ENCODE measurements at places on chromosomes 6 and 20. TPM values are rescaled to one million over a fixed set of nuclear protein-coding genes. Genes with fewer than 3 reads are reported as not detected.

- no peak for DNase-seq
Observed at GRCh38 chr6:4740032-4740431, 36.2 kb upstream of the CDYL start.

GRCh38 chr6:44512868-44513741, 125.6 kb downstream of the CDC5L start:
- no peak for DNase-seq

- no peak for DNase-seq
Observed at GRCh38 chr20:50344232-50345071, 153.8 kb downstream of the CEBPB start.

The PI3 gene
- not detected for total RNA-seq

GRCh38 chr6:5135788-5136376, 50.7 kb downstream of the PPP1R3G start:
- DNase-seq: peak; percentile 15

- no peak for DNase-seq
Observed at GRCh38 chr6:303948-304558, 11.8 kb downstream of the DUSP22 start.

DNA sequence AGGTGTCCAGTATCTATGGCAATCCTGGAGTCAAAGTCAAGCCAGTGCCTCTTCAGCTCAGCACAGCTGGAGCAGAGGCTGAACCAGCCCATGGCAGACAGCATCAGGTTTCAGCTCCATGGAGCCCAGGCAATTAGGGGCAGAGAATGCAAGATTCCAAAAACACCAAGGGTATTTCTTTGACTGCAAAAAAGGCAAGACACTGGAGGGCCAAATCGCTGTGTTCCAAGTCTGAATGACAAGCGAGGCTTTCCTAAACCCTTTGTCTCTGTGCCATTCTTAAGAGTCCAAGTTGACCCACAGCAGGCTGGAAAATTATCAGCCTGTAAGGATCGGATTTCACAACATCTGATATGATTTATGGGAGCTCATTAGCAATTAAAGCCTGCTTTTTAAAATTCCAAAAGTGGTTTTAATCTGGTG, 49.7 kb upstream of the TGM3 start:
- no peak for DNase-seq

DNA sequence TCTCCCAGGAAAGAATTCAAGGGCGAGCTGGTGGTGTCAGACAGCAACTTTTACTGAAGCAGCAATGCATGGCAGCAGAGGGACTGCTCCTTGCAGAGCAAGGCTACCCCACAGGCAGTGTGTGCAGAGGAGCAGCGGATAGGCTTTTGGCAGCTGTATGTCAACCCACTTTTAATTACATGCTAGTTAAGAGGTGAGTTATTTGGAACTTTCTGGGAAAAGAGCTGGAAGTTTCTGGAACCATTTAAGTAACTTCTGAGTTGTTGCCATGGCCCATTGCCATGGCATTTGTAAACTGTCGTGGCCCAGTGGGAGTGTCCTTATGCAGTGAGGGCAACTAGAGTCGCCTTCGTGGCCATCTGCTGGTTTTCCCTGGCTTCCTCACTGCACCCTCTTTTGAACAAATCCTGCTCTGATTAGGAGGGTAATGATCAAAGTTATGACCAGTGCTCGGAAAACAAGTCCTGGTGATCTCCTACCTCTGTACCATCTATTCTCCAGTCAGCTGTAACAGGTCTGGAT, 34.0 kb downstream of the BPIFB4 start:
- no peak for DNase-seq

GRCh38 chr20:23605867-23606651, at the start of gene CST9:
Gene CST9 (minus strand): TSS chr20:23605917. CDS start chr20:23605864, 53 bp downstream.
- DNase-seq: no peak

The SLC17A3 gene
- 0.30 TPM for total RNA-seq

- DNase-seq: no peak
Observed at GRCh38 chr20:4729265-4729664, 7.6 kb downstream of the PRND start.

DNA sequence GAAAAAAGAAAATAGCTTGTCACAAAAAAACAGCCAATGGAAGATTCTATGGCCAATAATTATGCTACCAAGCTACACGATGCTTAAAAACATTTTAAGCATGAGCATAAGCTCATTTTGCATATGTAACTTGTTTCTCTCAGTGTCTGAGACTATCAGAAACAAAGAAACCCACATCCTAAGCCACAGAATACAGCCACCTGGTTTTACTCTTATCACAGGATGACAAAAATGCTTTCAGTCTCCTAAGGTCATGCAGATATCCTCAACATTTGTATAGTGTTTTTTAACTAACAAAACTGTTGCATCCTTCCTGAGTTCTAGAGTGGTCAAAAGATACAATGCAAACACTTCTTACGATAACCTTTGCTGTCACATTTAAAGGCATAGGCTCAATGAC, 172.1 kb upstream of the RUNX2 start:
- no peak for DNase-seq

- DNase-seq: no peak
Observed at GRCh38 chr20:50683570-50683969, 7.8 kb downstream of the RIPOR3 start.

DNA sequence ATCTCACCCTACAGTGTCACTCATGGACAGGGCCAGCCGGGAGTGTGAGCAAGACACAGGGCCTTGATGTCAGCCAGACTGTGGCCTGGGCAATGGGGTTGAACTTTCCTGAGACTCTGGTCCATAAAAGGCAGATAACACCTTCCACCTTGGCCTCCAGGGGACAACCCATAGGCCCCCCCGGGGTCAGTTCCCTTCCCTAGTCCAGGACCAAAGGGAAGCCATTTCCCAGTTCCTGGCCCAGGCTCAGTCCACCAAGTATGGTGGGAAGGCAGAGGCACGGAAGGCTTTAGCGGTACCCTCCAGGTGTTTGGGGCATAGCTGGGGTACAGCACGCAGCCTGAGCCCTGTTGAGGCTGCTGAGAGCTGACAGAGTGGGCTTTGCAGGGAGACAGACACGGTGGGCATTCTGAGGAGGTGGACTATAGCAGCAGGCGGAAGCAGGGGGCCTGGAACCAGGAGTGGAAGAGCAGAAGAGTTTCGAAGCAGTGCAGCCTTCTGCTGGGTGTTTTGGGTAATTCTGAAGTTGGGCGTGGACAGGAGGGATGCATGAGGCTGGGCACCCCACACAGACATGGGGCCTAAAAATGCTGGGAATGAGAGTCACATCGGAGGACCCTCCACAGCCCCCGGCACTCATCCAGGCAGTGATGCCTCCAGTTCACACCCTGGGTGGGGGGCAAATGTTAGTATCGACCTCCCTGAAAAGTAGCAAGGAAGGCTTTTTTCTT, 43.9 kb upstream of the CD93 start:
- no peak for DNase-seq

GRCh38 chr6:157217894-157218370, 105.4 kb downstream of the TMEM242 start:
- no peak for DNase-seq

The NINL gene
- total RNA-seq: 4.0 TPM

The MUCL3 gene
- not detected for total RNA-seq

DNA sequence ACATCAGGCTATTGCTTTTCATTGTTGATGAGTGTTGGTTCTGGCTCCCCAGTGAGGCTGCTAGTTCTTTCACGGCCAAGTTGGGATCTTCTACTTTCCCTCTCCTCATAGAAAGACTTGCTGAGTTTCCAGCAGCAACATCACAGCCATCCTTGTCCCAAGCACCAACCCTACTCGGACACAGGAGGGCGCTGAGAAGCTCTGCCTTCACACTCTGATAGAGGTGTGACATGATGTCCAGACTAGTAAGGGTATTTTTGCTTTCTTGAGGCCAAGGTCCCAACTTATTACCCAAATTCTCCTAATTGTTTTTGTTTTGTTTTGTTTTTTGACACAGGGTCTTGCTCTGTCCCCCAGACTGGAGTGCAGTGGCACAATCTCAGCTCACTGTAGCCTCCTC, 3.0 kb upstream of the GCM1 start:
- DNase-seq: no peak

The HIVEP2 gene
- 48.4 TPM for total RNA-seq

DNA sequence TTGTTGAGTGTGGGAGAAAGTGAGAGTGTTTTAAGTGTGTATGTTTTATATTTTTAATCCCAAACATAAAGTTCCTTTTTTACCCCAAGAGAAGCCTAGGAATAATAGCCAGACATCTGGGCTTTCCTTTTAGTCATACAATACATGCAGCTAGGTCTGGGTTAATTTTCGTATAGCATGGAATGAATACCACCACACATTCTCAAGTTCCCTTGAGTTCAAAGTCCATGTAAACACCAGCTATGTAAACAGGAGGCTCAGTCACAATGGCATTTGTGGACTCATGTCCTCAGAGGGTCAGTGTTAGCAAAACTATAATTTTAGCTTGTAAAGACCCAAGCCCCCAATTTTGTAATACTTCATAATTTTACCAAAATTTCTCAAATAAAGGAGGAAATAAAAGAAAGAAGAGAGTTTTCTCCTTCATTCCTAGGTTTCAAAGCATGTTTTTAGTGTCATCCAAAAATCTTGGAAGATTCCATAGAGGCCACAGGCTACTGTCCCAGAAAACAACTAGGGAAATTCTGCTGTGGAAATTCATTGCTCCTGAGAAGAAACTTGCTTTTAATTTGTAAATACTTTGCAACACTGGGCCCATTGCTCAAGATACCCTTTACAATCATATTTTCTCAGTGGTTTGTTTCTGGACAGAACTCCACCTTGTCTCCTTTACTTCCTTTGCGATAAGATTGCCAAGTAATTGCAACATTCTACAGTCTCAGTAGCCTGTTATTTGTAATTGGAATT, 671.2 kb downstream of the COL12A1 start:
- DNase-seq: no peak

DNA sequence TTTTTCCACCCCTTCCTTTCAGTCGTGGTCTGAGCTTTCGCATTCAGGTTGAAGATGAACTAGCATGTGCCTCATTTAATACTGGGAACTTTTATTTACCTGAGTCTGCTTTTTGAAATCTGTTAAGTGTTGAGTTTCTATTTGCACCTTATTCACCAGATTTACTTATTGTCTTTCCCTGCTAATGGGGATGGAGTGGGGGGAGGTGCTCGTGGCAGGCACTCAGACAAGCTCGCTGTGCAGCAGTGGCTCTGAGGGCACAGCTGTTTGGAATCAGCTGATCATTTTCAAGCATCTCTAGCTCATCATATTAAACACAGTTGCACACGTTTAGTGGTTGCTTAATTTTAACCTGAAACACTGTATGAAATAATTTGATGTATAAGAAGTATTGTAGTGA, 35.6 kb downstream of the UTRN start:
- no peak for DNase-seq

The PNPLA1 gene
- 0.17 TPM for total RNA-seq

GRCh38 chr20:43752561-43753301, 25.9 kb upstream of the GTSF1L start:
- DNase-seq: peak; percentile 46

GRCh38 chr6:30767158-30767943, 23.0 kb upstream of the IER3 start:
- no peak for DNase-seq

The SNAP25 gene
- not detected for total RNA-seq

The COL12A1 gene
- total RNA-seq: not detected

The PPP1R10 gene
- 95.3 TPM for total RNA-seq

GRCh38 chr6:70538376-70538775, 28.4 kb upstream of the SDHAF4 start:
- no peak for DNase-seq

- DNase-seq: no peak
Observed at GRCh38 chr20:22692119-22692475, 107.7 kb upstream of the FOXA2 start.

GRCh38 chr6:136137008-136137692, 113.0 kb downstream of the MTFR2 start:
- DNase-seq: no peak

GRCh38 chr6:112086744-112087135, 542 bp downstream of the TUBE1 start:
- no peak for DNase-seq

The WFDC10B gene
- not detected for total RNA-seq

- no peak for DNase-seq
Observed at GRCh38 chr20:56637576-56637975, 8.5 kb downstream of the TFAP2C start.

DNA sequence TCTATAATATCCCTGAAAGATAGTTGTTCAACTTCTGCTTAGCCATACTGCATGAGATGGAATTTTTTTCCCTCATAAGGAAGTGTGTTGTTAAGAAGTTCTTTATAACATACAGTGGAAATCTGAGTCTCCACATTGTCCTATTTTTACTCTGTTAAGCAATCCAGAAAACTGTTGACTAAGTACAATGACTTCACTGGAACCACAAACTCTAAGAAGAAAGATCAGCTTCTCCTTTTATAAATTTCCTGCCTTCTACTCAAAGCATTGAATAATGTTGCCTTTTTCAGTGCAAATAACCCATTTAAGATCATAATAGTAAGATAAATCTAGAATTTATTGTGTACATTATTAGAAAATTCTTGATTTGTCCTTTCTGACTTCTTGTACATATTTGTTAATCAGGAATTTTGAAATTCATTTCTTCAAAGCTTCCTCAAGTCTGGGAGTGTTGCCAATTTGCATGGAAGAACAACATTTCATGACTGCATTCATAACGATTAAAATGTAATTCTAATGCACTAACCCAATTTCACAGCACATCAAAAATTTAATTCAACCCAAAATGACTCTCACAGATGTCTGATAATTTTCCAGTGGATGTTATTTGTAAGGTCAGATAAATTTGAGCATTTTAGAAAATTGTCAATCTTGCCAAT, 45.6 kb upstream of the ANKEF1 start:
- DNase-seq: no peak

GRCh38 chr20:2103461-2104153, 2.0 kb downstream of the STK35 start:
- DNase-seq: no peak

DNA sequence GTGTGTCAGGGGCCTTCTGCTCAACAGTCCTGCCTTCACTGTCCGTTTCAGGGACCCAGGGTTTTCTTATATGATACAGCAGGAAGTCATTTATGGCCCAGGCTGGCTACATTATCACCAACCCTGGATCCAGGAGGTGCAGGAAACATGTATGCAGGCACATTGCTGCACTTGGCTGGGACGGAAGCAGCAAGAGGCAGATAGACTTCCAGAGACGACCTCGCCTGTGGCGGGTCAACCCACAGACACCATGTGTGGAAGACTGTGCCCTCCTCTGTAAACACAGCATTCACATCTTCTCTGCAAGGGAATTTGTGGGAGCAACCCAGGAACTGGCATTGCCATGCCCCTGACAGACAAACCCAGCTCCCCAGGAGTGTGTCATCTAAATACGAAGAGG, 43.7 kb downstream of the TBC1D7 start:
- no peak for DNase-seq

GRCh38 chr20:38975539-38976120, 13.5 kb downstream of the DHX35 start:
- no peak for DNase-seq

- DNase-seq: no peak
Observed at GRCh38 chr20:17012546-17013226, 214.2 kb upstream of the PCSK2 start.
